ENCODE measurements at places on chromosomes 5 and 9.

DNA sequence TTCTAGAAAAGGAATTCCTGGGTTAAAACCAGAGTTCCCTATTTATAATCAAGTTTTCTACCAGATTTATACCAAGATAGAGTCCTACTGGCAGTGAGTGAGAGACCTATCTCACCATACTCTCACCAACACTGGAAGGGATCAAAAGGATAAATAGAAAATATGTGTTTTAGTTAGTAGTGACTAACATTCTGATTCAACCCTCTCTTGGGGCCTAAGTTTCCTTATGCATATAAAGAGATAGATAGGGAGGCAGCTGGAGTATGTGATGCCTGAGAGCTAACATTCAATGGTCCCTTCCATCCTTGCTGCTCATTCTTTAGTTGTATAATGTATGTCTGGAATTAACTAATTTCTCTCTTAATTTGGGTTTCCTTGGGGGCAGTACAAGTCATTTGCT is 32.0 kb downstream of the CKMT2 start:
- DNase-seq: no peak

DNA sequence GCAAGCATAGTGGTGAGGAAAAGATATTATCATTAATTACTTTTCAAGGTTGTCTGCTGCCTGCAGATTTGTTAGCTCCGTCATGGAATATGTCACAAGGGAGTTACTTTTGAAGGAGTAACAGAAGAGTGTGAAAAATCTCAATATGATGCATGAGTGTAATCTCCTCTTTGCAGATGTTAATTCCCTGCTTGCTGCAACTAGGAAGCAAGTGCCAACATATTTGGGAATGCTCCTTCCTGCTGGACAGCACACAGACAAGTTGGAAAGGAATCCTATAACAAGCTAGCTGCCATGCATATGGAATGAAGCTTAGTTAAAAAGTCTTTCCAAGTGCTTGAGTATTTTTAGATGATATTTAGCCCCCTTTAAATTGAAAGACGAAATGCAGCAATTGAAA is 2023.6 kb upstream of the CDH6 start:
- no peak for DNase-seq

DNA sequence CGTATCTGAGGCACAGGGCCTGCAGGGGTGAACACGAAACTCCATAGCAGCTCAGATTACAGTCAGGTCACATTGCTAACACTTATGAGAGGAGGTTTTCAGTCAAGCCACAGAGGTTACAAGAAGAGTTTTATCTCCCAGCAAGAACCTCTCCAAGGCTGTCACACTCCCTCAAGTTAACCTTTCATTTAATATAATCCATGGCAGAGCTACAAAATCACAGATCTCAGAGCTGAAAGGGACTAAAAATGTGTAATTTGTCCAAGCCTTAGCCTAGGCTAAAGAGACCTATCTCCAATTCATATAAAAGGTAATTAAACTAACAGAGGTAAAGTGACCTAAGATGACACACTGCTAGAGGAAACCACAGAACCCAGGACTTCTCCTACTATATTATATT is 57.2 kb downstream of the MLANA start:
- no peak for DNase-seq

GRCh38 chr9:35937227-35937626 is 20.7 kb downstream of the OR2S2 start:
- DNase-seq: no peak

- no peak for DNase-seq
Observed at GRCh38 chr9:90640361-90640760, 2.3 kb downstream of the DIRAS2 start.

DNA sequence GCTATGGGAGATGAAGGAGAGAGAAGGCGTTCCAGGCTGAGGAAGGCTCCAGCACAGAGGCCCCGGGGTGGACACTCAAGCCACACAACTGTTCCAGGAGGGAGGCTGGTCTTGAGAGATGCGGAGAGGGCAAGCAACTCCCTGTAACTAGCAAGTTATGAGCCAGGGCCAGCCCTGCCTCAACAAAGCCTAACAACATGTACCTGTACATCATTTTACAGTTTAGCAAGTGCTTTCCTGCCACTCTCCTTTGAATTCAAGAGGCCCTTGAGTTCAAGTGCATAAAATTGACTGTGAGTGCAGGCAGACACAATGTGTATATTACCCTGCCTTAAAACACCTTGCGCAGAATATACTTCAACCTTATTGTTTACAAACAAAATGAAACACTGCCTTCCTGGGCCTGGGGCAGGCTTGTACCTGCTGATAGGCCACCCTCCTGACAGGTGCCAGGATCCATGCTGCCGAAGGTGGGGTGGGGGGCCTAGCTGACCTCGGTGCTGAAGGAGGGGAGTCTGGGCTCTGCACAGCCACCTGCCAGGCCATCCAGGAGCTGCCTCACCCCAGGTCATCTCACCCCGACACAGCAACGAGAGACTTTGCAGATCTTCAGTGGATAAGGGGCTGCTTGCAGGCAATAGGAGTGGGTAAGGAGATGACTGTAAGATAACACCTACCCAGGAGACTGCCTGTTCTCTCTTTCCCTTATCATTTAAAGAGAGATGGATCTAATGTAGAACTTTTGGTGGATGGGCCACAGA is 80.0 kb downstream of the PPARGC1B start:
- no peak for DNase-seq

DNA sequence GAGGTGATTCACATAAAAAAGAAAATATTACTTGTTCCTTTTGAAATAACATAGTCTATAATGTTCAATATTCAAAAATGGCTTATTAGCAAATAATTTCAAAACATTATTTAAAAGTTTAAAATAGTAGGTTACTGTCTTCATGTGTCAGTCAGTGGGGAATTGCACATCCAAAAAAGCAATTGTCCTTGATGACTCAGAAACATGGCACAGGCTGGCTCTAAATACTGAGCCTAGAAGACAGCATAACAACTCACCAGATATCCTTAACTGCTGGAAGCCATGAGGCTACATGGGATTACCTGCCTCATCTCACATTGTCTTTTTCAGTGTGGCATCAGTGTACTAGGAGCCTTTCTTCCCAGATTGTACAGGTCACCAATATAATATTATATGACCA is 439.5 kb upstream of the RGMB start:
- DNase-seq: no peak

DNA sequence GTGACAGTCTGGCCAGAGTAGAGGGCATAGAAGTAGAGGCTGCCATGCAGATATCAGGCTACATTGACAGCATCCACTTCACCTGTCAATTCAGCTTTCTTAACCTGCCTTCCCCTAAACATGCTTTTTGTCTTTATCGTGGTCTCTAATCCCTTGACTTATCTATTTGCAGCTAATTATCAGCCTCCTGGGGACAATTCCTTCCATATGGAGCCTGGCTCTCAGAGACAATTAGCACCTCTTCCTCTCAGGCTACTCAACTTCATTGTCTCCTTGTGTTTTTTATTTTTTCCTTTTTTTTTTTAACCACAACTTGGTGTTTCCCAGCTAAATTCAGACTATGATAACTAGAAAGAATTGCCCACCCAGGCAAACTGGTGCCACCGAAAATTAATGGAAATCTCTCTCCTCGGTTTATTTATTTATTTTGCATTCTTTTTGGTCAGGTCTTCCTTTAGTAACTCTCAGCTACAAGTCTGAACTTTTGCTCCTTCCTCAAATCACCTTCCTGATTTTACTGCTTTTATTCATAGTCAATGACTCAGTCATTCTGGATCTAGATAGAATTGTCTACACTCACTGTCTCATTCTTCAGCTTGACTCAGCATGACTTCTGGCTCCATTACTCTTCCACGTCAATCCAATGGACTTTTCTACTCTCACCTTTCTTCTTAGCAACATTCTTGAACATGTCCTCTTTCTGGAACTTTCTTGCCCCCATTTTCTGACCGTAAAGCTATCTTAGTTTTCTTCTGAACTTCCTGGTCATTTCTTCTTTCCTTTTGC is 63.0 kb upstream of the BASP1 start:
- no peak for DNase-seq

GRCh38 chr9:37284636-37285035 is 137.9 kb upstream of the GRHPR start:
- no peak for DNase-seq

- no peak for DNase-seq
Observed at GRCh38 chr5:135238622-135239452, 160.2 kb downstream of the MACROH2A1 start.

- DNase-seq: no peak
Observed at GRCh38 chr9:129881547-129882324, 46.5 kb downstream of the USP20 start.

GRCh38 chr9:77667151-77667550 is 19.0 kb upstream of the GNA14 start:
- no peak for DNase-seq

- no peak for DNase-seq
Observed at GRCh38 chr5:108353087-108353486, 28.8 kb downstream of the FBXL17 start.

DNA sequence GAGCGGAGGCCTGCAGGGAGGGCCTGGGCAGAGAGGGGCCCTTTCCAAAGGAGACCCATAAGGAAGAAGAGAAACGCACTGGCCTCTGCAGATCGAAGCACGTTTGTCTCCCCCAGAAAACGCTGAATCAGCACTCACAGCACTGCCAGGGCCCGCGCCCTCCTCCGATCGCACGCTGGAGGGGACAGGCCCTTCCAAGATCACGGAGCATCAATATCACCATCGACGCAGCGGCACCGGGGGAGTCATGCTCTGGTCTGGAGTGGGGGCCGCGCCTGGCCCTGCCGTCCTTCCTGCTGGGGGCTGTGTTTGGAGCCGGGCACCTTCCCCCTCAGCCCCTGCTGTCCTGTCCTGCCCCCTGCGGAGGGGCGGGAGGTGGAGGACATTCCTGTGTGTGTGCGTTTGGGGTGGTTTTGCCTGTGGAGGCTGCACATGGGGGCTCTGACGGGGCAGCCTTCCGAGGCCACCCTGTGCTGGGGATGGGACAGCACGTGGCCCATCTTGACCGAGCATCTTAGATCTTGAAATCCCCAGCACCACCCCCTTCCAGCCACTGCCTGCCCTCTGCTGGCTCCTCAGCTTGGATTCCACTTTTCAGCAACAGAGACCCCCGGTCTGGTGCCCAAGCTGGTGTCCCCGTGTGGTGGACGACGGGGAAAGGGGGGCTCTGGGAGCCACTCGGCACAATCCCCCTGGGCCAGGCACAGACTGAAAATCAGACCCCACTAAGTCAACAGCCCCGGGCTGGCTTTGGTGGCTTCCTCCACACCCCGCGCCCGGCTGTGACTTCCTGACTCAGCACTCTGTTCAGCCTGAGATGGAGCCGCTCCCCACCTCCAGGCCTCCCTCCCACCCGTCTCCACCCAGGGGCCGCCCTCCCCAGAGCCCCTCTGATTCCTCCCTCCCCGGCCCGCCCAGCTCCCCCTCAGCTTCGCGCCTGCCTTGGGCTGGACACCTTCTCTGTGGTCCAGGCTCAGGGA is 8.3 kb downstream of the TMEM250 start:
- DNase-seq: no peak

- no peak for DNase-seq
Observed at GRCh38 chr5:134515801-134516200, 9.7 kb upstream of the JADE2 start.

GRCh38 chr5:36378551-36378950 is 76.8 kb upstream of the RANBP3L start:
- DNase-seq: no peak

DNA sequence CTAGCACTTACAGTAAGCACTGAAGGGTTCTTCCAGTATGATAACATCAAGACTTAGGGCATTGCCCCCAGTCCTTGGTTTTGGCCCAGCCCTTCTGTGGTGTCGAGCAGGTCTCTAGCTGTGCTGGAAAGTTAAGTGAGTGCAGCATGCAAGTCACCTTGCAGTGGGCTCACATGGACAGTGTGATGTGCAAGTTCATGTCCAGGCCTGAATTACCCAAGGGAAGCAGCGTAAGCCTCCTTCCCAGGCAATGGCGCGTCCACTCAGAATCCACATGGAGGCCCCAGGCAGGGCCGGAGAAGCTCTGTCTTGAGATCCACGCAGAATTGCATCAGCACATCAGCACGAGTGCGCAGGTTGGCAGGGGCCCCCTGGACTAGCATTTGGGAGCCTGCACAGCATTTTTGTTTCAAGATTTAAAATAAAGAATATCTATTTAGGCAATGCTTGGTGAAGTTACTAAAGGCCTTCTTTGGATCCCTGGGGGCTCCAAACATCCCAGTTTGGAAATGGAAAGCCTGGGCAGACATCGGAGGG is 108.4 kb upstream of the ALDH1B1 start:
- no peak for DNase-seq

- DNase-seq: no peak
Observed at GRCh38 chr5:68250661-68251298, 35.2 kb downstream of the PIK3R1 start.

GRCh38 chr9:103997856-103998370 is 96.2 kb upstream of the SMC2 start:
- DNase-seq: no peak

- DNase-seq: no peak
Observed at GRCh38 chr5:24492229-24492628, 152.5 kb downstream of the CDH10 start.

DNA sequence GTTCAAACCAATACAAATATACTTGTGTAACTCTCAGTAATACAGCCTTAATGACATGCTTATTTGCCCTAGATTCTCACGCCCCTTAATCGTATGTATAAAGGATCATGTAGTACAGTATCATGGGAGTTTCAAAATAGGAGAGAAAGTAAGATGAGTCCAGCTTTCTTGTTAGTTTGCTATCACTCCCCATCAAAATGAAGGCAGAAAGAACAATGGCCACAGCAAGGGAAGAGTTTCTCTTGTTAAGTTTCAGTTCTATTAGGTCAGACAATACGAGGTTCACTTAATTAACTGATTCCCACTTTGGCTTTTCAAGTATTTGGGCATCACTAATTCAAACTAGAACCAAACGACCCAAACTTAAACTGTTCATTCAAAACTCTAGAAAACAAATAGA is 55.4 kb downstream of the CDC14B start:
- no peak for DNase-seq

DNA sequence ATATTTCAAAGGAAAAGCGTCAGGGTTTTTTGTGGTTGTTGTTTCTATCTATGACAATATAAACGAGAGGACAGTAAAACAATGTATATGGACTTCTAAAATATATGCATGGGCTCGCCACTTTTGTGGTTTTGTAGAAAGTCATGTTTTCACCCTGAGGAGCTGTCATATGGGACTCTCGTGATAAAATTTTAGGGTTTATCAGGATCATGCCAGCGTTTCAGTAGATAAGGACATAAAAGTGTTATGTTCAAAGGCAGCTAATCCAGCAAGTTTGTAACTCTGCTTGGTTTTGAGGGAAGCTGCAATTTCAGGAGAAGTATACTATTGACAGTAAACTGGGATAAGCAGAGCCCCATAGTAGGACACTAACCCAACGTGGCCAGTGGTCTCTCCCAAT is 120.3 kb downstream of the CDC42SE2 start:
- no peak for DNase-seq

GRCh38 chr9:98903961-98904411 is 39.7 kb upstream of the COL15A1 start:
- no peak for DNase-seq

- no peak for DNase-seq
Observed at GRCh38 chr5:55734658-55735057, 3.2 kb upstream of the DDX4 start.

Measured in stimulated activated CD8-positive, alpha-beta memory T cell treated with anti-CD3 and anti-CD28 coated beads, Interleukin-4, amount 100 ng/mL, for 1 hour (primary cell).